ENCODE measurements at places on chromosomes 5 and 9.
A peak's percentile ranks its signal among the peaks of the same experiment; 100 is the strongest.

- H3K36me3 ChIP-seq: no peaks in the 10 kb centered on the region
- no peaks in the 10 kb centered on the region for H3K4me1 ChIP-seq
- H3K4me3 ChIP-seq: no peak within 1 kb of the TSS
Observed at GRCh38 chr5:71719063-71719964, at the start of gene CARTPT. CARTPT (plus strand) TSS chr5:71719275; CDS start chr5:71719294, 19 bp downstream.

DNA sequence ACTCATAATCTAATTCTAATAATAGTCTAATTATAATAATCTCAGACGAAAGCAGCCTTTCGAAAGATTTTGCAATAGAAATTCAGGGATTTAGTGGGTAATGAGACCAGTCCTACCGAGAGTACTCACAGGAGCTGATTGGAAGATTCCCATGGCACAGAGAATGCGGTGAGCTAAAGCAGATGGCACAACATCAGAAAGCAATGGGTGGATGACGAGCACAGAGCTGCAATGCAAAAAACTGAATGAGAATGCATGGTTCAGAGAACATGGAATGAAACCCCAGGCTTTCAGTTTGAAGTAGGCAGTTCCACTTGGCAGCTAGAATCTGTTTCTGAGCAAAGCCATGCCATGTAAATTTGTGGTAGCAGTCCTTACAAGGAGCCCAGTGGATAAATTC, 78.2 kb upstream of the SPINK5 start:
- no peaks in the 10 kb centered on the region for H3K36me3 ChIP-seq
- H3K4me3 ChIP-seq: no peak overlapping the region
- no peak for DNase-seq

DNA sequence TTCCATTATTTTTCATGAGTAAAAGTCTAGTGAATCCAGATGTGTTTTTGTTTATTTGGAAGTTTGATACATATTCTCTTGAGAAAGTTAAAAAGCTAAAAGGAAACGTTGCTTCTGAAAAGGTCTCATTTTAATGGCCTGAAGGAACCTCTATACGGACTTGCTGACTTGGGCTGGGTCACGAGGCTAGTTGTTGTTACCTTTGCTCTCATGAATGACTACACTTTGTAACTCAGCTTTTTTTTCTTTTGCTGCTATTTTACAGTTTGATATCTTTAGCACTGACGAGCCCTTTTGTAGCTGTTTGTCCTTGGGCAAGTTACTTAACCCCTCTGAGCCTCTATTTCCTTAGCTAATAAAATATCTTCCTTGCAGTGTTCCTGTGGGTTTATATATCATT, 211.5 kb downstream of the PCSK5 start:
- DNase-seq: no peak
- no peak overlapping the region for H3K27ac ChIP-seq
- no peaks in the 10 kb centered on the region for H3K27me3 ChIP-seq
- H3K4me3 ChIP-seq: no peak overlapping the region

GRCh38 chr5:169183576-169183975, 117.4 kb downstream of the SLIT3 start:
- H3K27ac ChIP-seq: no peak overlapping the region
- H3K4me3 ChIP-seq: no peak overlapping the region
- no peaks in the 10 kb centered on the region for H3K4me1 ChIP-seq

- no peaks in the 10 kb centered on the region for H3K36me3 ChIP-seq
- H3K27me3 ChIP-seq: no peaks in the 10 kb centered on the region
- peak; percentile 4 for DNase-seq
- H3K4me1 ChIP-seq: no peaks in the 10 kb centered on the region
Observed at GRCh38 chr9:128669786-128670185, 13.1 kb upstream of the DYNC2I2 start.

DNA sequence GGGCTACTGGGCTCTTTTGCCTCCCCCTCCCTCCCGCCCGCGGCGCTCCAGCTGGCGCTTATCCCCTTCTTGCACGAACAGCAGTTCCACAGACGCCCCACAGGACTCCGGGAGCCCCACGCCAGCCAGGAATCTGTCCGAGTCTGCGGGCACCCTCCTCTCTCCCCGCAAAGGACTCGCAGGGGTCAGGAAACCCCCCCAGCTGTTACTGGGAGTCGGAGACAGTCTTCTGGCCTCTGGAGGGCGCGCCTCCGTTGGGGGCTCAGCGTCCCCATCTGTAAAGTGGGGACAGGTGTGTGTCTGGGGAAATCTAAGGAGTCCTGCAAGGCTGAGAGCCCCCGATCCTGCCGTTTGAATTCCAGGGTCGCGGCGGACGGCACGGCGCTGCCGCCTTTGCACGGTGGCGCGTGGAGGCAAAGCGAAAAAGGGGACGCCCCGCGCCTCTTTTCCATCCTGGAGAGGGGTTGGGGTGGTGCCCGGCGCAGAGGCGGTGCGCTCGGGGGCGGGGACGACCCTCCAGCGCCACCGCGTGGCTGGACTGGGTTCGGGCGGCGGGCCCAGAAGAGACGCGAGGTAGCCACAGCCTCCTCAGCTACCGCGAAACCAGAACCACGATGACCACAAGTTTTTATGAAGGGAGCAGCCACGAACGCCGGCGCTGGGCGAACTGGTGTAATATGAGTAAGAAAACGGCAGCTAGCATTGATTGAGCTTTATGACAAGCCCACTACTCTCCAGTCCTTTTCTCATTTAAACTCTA, 2.8 kb upstream of the CCIN start:
- H3K4me3 ChIP-seq: peak overlapping the region; percentile 47
- H3K27ac ChIP-seq: peak overlapping the region; percentile 76
- H3K4me1 ChIP-seq: peaks cover 39% of the 10 kb centered on the region
- DNase-seq: peak; percentile 96

DNA sequence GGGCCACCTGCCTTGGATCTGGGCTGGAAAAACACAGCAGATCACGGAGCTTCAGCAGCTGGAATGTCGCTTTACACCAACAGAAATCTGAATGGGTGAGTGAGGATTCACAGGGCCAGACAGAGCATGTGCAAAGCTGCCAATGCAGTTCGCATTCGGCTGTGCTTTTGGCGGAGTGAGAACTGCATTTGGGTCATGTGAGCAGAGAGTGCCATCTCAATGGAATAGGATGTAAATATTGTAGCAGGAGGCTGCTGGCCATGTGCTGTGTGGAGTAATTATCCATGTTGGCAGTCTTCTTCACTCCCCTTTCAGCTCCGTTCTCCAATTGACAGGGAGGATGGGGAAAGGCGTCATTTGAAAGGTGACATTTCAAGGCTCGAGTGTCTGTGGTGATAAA, at the start of gene ANKRD55:
ANKRD55 (minus strand) TSS at position 101 of the 400 bp plus-strand sequence. CDS start 417 bp downstream, outside the sequence.
- H3K36me3 ChIP-seq: no peaks in the 10 kb centered on the region
- no peaks in the 10 kb centered on the region for H3K27me3 ChIP-seq
- H3K4me1 ChIP-seq: no peaks in the 10 kb centered on the region
- DNase-seq: no peak
